Fibroblast of gingiva (primary cell): ENCODE measurements at places on chromosomes 2 and 18.

- no peak for DNase-seq
Measured at GRCh38 chr2:195513119-195513518, 143.9 kb upstream of the SLC39A10 start.

- no peak for DNase-seq
Measured at GRCh38 chr2:69080071-69080470, 67.1 kb downstream of the ANTXR1 start.

GRCh38 chr2:236874866-236875481, 210.7 kb upstream of the COPS8 start:
- no peak for DNase-seq

GRCh38 chr2:145874466-145874865, 1354.5 kb upstream of the ZEB2 start:
- DNase-seq = peak; percentile 81

GRCh38 chr2:55140316-55141219, 90.3 kb upstream of the RTN4 start:
- DNase-seq = no peak

DNA sequence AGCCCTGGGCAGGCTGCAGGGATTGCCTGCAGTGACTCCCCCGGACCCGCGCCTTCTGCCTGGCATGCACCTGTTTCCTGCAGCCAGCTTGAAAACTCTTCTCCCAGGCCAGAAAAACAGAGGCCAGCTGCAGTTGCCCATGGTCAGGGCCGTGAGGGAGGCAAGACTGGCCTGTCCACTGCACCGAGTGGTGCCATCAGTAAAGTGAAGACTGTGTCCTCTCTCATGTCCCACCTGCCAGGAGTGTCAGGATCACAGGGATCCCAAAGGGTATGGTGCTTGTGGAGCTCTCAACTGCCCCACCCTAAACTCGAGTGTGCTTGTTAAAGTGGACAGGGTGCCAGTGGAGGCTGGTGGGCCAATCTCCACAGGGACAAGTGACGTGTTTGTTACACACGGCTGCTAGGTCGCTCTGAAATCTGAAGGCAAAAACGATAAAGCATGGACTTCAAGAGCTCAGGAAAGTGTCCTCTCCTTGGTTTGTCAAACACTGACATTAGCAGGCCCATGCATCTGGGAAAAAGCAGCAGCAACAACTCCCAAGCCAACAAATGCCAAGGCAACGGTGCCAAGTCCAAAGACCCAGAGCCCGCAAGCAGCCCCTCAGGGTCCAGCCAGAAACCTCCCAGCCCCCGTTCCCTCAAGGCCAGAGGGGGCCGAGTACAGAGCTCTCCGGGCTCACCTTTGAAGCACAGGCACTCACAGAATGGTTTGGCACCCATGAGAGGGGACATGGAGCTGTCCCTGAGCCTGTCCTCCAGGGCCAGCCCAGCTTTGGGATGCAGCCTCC, 213.2 kb downstream of the HDAC4 start:
- no peak for DNase-seq

- no peak for DNase-seq
Measured at GRCh38 chr18:29084120-29084519, 907.2 kb upstream of the CDH2 start.

GRCh38 chr18:36028859-36029258, 38.5 kb downstream of the RPRD1A start:
- DNase-seq = no peak

GRCh38 chr2:18378020-18378653, 182.3 kb downstream of the RDH14 start:
- peak; percentile 16 for DNase-seq

DNA sequence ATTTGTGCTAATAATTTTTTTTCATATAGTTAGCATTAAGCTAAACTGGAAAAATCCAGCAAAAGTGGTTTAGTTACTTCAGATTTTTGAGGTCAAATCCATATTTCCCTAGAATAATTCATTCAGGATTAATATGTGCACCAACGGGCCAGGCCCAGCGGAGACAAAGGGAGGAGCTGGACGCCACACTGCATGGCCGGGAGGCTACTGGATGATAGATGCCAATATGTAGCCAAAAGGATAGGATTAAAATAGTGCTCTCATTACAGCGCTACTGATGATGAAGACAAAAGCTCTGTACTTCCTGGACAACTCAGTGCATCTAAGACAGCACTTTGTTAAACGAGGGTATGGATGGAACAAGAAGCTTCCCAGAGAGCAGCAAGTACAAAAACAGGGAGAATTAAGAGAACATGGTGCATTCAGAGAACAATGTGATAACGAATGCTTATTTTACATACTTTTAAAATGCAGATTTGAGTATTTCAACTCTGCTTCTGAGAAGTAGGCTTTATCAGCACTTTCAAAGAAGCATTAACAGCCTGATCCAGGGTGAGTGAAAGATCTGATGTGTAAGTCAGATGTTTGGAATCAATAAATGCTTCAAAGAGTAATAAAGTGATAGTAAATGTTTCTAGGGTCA, 39.8 kb downstream of the PPP4R1 start:
- no peak for DNase-seq

- DNase-seq = no peak
Measured at GRCh38 chr2:196914867-196915460, 11.5 kb downstream of the PGAP1 start.

- no peak for DNase-seq
Measured at GRCh38 chr2:108450863-108451262, 1.9 kb downstream of the GCC2 start.

- DNase-seq = no peak
Measured at GRCh38 chr2:12036640-12036983, 290.2 kb downstream of the LPIN1 start.

GRCh38 chr2:26088038-26088643, 54.3 kb downstream of the RAB10 start:
- DNase-seq = peak; percentile 12

- no peak for DNase-seq
Measured at GRCh38 chr2:32863803-32864202, 83.0 kb upstream of the LTBP1 start.
